ENCODE measurements at places on chromosomes 13 and 19. TPM values are rescaled to one million over a fixed set of nuclear protein-coding genes. Genes with fewer than 3 reads are reported as not detected.

GRCh38 chr19:44955505-44956439 is 592 bp downstream of the CLPTM1 start:
- peak; percentile 10 for DNase-seq

DNA sequence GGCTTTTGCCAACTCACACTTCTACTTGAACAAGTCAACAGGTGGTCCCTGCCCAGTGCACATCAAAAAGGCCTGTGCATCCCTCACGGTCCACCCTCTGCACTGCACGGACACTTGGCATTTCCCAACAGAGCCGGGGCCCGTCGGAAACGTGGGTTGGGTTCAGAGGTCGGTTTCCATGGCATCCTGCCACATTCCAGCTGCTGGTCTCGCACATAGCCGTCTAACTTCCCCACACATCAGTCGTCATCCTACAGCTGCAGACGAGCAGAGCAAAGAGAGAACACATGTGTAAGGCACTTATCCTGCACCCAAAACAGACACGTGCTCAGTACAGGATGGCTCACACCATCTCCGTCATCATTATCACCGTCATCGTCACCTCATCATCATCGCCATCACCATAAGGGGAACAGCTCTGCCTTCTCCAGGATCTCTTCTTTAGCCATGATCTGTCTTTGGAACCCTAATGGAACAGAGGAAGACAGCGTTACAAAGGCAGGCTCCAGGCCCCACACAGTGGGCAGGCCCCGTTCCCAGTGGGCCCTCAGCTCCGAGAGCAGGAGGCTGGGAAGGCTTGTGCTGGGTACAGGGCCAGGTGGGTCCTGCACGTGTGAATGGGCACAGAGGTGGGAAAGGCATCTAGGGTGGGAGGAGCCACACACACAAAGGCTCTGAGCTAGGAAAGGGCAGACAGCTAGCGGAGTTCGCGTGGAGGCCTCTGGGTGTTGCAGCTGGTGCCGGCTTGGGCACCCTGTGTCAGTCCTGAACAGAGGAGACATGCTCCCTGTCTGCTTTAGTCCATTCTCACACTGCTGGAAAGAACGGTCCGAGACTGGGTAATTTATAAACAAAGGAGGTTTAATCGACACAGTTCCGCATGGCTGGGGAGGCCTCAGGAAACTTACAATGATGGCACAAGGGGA is 170.8 kb upstream of the SOX1 start:
- DNase-seq, result no peak

- no peak for DNase-seq
Observed at GRCh38 chr13:26785838-26786630, 25.4 kb upstream of the GPR12 start.

DNA sequence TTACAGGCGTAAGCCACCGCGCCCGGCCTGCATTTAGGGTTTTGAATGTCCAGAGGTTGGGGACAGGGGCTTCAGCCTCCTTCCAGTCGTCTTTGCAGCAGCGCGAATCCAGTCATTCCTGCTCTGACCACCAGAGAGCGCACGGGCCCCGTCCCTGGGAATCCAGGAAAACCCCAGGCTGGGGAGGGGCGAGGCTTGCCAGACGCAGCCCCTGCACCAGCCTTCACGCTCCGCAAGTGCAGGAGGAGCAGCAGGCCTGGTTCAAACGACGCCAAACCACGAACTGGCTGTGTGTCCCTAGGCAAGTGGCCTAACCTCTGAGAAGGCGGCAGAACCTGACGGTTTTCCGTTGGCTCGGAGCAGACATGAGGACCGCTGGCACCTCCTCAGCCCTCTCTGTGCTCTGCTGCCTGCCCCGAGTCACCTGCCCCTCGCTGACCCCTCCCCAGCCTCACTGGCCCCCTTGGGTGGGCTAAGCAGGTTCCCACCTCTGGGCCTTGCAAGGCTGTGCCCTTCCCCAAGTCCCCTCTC is 2.0 kb upstream of the RNF126 start:
- peak; percentile 41 for DNase-seq

GRCh38 chr13:40399756-40400155 is 266.7 kb downstream of the FOXO1 start:
- no peak for DNase-seq

DNA sequence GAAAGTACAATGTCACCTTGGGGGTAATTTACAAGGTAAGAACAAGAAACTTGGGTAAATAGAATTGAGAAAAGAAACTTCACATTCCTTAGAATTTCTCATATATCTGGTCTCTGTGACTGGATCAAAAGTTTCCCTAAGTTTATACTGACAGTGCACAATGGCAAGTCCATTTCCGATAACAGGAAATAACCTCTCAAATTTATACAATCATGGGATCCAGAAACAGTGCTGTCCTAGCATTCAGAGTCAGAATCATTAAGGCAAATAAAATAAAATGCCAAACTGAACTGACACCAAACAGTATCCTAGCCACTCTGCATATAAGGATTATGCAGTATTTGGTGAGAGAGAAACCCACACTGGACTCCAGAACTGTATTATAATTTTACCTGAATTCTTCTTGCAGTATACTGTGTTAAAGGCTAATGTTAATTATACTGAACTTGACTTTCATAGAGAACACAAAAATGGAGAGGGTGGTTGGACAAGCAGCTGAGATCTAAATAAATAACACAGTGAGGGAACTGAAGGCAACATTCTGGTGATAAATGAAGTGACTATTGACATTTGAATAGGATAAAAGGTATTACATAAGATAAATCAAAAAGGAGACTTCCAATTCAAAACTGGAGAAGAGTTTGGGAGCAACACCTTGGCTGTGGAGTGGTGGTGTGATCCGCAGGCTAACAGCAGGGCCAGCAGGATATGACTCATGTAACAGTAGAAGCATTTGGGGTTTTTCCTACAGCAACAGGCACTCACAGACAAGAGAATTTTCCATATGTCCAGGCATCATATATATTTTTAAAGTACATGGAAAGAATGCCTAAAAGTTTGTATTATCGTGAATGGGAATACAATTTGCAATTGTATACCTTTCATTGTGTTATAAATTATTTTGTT is 932.5 kb upstream of the MIR17HG start:
- DNase-seq, result peak; percentile 78

DNA sequence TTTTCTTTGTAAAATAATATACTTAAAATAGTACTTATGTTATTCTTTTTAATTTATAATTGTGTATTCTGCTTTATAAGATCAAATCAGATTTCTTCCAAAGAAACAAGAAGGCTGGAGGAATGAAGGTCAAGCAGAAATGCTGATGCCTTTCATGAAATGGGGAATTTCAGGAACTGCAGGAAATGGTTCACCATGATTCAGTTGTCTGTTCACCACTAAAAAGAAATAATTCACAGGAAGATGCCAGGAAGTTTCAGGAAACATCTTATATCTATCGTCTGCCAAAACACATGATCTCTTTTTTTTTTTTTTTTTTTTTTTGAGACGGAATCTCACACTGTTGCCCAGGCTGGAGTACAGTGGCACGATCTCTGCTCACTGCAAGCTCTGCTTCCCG is 15.7 kb upstream of the SCEL start:
- DNase-seq, result peak; percentile 55

- no peak for DNase-seq
Observed at GRCh38 chr19:844546-844971, 3.8 kb downstream of the PRTN3 start.

The LAIR1 gene
- total RNA-seq, result not detected

DNA sequence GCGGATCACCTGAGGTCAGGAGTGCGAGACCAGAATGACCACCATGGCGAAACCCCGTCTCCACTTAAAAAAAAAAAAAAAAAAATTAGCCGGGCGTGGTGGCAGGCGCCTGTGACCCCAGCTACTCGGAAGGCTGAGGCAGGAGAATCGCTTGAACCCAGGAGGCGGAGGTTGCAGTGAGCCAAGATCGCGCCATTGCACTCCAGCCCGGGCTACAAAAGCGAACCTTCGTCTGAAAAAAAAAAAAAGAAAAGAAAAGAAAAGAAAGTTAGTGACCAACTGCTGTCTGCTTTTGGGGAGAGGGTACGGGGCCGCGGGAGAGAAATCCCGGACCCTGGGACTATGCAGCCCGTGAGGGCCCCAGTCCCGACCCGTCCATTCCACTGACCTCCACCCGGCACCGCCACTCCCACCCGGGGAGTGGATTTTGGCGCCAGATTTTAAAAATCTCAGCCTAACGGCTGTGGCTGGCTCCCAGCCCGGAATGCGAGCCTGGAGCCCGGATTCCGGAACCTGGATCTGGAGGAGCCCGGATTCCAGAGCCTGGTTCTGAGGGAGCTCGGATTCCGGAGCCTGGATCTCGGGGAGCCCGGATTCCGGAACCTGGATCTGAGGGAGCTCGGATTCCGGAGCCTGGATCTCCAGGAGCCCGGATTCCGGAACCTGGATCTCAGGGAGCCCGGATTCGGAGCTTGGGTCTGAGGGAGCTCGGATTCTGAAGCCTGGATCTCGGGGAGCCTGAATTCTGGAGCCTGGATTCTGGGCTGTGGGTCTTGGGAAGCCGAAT is 6.1 kb upstream of the LMNB2 start:
- peak; percentile 37 for DNase-seq

- DNase-seq, result no peak
Observed at GRCh38 chr13:93216122-93216521, 10.5 kb upstream of the GPC6 start.

DNA sequence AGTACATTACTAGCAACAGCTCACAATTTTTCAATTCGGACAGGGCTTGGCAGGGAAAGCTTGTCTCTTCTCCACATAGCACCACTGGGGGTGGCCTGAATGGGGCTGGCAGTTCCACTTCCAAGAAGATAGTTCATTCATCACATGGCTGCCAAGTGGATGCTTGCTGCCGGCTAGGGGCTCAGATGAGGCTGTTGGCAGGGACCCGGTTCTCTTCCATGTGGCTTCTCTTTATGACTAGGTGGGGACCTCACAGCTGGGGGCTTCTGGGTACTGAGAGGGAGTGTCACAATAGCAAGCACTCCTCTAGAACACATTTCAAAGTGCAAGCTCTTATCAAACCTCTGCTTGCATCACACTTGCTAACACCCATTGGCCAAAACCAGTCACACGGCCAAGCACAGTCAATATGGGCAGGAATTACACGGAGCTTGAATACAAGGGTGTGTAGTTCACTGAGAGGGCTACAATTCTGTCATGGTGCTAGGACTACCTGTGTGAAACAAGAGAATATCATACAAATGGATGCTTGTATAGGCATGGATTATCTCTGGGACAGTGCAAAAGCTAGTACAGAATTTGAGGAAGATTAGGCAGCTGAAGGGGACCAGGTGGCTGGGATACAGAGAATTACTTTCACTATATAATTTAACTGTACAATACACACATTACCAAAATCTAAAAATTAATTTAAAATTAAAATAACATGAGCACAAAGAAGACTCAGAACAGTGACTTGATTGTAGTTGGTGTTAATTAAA is 32.3 kb downstream of the ATP7B start:
- no peak for DNase-seq

DNA sequence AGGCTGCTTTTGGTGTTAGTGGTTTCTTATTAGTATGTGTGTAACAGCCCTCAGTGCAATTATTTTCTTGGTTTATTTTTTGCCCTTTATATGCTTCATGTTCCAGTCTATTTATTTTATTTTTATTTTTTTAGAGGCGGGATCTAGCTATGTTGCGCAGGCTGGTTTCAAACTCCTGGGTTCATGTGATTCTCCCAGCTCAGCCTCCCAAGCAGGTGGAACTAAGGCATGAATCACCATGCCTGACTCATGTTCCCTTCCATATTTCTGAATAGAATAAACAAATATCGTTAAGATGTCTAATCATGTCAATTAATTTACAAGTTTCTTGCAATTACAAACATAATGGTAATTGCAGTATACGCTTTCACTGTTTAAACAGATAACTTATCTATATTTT is 11.7 kb downstream of the SKA3 start:
- DNase-seq, result peak; percentile 65

DNA sequence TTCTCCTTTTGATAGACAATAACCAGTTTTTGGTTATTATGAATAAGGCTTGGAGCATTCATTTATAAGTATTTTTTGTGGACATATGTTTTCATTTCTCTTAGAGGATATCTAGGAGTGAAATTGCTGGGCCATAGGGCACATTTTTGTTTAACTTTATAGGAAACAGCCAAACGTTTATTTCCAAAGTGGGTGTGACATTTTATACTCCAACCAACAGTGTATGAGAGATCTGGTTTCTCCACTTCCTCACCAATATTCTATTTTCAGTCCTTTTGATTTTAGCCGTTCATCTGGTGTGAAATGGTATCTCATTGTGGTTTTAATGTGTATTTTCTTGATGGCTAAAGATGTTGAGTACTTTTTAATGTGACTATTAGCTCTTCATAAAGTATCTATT is 21.9 kb downstream of the TDRD3 start:
- DNase-seq, result no peak

DNA sequence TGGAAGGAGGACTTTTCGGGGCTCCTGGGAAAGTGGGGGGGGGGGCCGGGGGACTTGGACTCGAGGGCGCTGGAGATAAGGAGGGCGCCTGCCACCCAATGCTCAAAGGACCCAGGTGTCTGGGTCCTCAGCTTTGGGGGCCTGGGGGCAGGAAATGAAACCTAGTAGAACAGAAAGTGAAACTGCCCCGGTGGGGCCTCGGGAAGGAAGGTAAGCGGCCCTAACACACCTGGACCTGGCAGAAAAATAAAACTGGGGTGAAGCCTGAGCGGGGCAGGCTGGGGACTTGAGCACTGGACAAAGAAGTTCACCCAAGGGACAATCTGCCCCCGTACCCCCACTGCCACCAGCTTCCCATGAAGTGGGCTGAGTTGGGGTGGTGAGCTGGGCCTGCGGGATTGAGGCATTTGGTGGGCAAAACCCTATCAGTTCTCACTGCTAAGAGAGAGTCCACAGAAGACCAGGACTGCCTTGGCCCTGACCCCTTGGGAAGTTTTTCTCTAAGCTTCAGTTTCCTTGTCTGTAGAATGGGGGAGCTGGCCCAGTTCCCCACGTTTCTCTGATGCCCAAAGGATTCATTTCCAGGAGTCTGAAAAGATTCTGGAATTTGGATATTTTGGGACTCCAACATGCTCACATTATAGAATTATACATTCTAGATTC is 2.3 kb downstream of the PRKD2 start:
- no peak for DNase-seq

GRCh38 chr19:35852029-35852780 is at the start of gene NPHS1:
TSS of gene NPHS1 (minus strand) at chr19:35852504. CDS start at chr19:35851837, 667 bp downstream.
- no peak for DNase-seq

The ZNF439 gene
- 0.53 TPM for total RNA-seq

DNA sequence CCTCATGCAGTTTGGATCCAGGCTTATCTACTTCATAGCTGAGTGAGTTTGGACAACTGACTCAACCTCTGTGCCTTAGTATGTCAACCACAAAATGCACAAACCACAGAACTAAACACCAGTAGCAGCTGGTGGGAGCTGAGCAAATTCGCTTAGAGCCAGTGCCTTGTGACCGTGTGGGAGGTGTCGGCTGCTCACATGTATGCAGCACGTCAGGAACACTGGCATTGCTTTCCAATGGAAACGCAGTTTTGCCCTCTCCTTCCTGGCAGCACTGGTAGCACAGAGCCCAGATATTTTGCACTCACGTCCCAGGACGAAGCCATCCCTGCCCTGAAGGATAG is 8.3 kb upstream of the NTN5 start:
- DNase-seq, result no peak
